Activated CD8-positive, alpha-beta T cell treated with anti-CD3 and anti-CD28 coated beads, Interleukin-2, amount 10 ng/mL, durations not matched to agents 7 days and 5 days (primary cell): ENCODE measurements at places on chromosomes 3 and 15. TPM values are rescaled to one million over a fixed set of nuclear protein-coding genes. Genes with fewer than 3 reads are reported as not detected.

DNA sequence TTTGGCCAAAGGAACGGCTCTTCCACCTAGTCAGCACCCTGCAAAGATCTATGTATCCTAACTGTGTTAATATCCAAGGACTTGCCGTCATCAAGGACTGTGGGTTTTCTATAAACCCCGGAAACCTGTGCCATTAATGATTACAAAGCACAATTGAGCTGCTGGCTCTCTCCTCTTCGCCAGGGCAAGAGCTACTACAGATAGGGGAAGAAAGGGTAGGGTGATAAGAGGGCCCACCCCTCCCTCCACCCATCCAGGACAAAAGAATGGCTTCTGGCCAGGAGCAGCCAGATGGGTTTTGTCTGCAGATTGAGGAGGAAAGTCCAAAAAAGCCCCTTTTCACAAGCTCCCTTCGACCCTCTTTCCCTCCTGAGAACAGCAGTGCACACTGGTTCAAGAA is 9.9 kb downstream of the RFT1 start:
- no peak for DNase-seq

- DNase-seq = no peak
Measured at GRCh38 chr15:77221174-77221573, 150.3 kb upstream of the TSPAN3 start.

- no peak for DNase-seq
Measured at GRCh38 chr3:35263477-35263876, 375.8 kb upstream of the ARPP21 start.

GRCh38 chr3:53845103-53845880 is 927 bp downstream of the CHDH start:
- no peak for DNase-seq

DNA sequence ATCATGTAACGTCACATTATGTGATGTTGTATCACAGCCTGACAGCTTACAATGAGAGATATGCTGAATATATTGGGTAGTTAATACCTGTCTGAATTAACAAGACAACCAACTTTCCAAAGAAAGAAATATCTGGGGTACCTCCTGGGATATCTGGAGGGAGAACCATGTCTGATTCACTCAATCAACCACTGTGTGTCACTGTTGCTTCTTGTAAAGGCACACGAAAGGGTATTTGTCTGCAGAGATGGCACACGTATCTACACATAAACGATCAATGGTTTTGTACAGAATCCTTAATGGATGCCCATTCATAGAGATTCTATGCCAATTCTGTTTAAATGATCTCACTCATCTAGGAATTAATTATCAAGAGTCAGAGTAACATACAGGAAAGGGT is 252.1 kb upstream of the TMCO5A start:
- DNase-seq = no peak

CCDC39 gene
- total RNA-seq = not detected
